ENCODE measurements at places on chromosomes 11 and 22. TPM values are rescaled to one million over a fixed set of nuclear protein-coding genes. Genes with fewer than 3 reads are reported as not detected.

DNA sequence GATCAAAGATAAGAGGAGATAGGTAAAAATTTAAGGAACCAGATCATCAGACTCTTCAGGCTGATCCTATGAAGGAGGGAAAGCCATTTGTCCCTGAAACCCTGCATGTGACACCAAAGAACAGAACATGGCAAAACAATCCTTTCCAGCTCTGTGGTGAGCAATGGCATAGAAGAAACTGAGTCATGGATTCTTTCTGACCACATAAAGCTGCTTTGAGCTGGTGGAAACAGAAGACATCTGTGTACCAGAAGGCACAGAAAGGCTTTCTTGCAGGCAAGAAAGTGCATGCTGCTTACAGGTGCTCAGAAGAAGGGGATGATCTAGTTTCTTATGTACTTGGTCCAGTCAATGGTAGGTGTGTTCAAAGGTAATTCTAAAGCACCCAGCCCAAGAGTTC lies 45.0 kb upstream of the APOA1 start:
- peaks cover 5% of the 10 kb centered on the region for H3K4me1 ChIP-seq
- DNase-seq: no peak
- H3K4me3 ChIP-seq: no peak overlapping the region
- H3K27me3 ChIP-seq: no peaks in the 10 kb centered on the region

DNA sequence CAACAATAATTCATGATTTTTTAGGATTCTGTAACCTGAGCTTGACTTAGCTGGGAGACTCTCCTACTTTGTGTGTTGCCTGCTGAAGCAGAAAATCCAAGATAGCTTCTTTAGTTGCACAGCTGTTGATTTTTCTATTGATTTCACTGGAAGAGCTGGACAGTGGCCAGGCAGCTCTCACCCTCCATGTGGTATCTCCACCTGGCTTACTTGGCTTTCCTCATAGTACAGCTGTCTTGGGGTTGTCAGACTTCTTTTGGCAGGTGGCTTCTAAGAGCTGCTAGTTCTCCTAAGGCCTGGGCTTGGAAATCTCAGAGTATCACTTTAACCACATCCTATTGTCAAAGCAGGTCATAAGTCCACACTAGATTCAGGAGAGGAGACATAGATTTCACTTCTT lies 130.8 kb upstream of the SPON1 start:
- H3K27ac ChIP-seq: no peak overlapping the region
- H3K27me3 ChIP-seq: no peaks in the 10 kb centered on the region

BATF2 gene
- total RNA-seq: not detected

DNA sequence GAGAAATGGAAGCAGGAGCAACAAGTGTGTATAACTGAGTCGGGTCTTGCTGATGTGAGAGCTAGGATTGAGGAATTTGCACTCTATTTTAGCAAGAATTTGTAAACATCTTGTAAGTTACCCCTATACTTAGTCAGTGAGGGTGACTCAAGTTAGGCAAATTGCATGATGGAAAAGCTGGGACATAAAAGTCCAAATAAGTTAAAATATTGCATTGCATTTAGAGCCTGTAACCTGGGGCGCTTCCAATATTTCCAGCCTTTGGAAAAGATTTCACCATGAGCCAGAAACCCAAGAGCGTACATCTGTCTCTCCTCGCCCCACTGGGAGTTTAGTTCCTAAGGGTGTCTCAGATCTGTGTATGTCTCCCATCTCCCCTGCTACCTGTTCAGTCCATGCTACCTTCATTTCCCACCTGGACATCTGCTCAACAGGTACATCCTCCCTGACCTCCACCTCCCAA lies 37.0 kb upstream of the ACCSL start:
- H3K4me3 ChIP-seq: no peak overlapping the region
- peak overlapping the region; percentile 31 for H3K27ac ChIP-seq
- peaks cover 4% of the 10 kb centered on the region for H3K4me1 ChIP-seq
- no peaks in the 10 kb centered on the region for H3K36me3 ChIP-seq

DNA sequence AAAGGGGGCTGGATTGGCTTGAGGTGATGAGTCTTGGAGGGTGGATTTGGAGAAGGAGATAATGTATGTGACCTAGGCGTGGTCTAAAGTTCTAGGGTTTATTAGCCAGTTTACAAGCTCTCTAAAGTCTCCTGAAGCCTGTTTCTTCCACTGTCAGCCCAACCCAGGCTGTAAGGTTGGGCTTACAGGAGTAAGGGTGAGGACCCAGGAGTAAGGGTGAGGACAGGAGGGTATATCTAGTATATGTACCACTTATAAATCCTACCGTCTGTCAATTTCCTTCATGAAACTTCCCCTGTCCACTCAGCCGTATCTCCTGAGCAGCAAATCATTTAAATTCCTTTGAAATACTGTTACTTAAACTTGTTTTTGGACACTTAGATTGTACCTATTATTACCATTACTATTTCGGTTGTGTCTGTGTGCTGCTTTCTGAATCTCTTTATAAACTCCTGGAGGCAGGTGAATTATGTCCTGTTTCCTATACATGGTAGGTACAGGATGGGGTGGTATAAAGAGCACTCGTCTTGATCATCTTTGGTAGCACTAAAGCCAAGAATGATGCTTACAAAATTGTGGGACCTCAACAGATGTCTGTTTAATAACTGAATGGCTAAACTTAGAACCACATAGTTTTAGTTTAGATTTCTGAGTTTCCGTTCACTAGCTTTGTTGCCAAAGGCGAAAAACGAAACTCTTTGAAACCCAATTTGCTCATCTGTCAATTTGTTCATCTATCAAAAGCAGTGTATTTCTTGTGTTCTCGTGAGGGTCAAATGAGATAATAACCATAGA lies 192.0 kb downstream of the GRIK4 start:
- no peaks in the 10 kb centered on the region for H3K4me1 ChIP-seq
- DNase-seq: no peak
- no peak overlapping the region for H3K4me3 ChIP-seq
- no peaks in the 10 kb centered on the region for H3K36me3 ChIP-seq
- no peaks in the 10 kb centered on the region for H3K27me3 ChIP-seq
